ENCODE measurements at places on chromosomes 5 and 9.

DNA sequence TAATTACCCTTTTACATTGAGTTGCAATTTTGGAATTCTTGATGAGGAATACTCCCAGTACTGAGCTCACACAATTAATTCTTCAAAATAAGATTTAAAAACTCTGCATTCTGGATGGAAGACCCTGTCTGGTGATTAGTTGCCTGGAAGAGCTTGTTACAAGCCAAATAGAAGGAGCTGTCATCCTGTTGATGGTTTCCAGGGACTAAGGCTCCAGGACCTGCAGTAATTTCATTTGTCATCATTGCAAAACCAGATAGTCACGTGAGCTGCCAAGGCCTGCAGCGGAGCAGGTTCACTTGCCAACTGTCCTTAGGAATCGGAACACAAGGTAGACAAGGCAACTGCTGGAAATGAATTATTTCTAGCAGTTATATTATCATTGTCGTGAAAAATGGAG lies 597.7 kb downstream of the CCDC171 start:
- no peak for DNase-seq

DNA sequence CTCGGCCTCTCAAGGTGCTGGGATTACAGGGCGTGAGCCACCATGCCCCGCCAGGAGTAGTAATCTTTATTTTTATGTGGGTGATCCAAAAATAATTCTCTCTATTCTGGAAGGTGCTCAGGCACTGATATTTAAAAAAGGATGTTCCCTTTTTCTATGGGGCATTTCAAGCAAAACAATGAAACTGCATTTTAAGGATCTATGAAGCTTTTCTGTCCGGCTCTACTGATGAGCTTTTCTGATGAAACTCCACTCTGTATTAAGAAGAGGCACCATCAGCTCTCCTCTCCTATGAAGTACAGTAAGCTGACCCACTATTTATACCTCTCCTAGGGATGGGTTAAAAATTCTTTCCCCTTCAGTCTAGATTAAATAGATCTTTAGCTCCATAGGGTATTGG lies 7.4 kb downstream of the ADAM19 start:
- DNase-seq: no peak

DNA sequence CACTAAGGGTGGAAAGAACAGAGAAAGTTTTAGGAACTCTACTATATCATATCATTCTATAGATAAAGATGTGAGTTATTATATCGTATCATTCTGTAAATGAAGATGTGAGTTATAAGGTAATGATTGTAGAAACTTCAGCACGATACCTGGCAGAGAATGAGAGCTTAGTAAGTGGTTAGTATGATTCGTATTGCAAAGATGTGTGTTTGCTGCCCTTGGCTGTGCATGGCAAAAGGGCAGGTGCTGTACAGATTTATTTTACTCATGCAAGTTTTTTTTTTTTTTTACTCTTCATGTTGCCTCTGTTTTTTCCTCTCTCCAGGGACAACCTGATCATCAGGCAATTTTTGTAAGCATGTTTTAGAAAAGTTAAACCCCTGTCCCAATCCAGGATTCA lies 83.3 kb downstream of the EGFLAM start:
- no peak for DNase-seq

- DNase-seq: no peak
Measured at GRCh38 chr5:147853372-147853987, 22.0 kb upstream of the SPINK1 start.

DNA sequence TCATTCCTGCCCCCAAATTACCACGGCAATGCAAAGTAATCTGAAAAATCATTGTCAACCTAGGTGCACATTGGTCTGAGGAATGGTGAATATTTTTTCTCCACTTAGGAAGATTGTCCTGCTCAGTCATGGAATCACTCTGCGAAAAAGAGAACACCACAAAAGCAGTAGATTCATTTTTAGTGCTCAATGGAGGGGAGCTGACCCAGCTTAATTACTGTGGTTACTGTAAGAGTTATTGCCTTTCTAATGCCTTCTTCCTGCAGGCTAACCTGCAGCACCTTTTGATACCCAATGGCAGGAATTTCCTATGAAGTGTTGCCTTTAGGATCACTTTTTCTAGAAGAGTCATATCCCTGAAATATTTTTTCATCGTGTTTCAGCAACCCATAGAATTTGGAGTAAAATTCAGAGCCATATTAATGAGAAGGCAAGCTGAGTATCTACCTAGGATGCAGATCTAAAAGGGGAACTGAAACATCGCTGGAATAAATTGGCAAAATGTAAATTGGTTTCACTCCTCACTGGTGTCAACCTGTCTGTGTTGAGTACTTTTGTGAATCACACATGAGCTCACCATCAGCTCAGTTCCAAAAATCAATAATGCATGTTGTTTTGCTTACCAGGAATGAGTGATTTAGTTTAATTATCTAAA lies 464.5 kb downstream of the CSNK1G3 start:
- DNase-seq: no peak

DNA sequence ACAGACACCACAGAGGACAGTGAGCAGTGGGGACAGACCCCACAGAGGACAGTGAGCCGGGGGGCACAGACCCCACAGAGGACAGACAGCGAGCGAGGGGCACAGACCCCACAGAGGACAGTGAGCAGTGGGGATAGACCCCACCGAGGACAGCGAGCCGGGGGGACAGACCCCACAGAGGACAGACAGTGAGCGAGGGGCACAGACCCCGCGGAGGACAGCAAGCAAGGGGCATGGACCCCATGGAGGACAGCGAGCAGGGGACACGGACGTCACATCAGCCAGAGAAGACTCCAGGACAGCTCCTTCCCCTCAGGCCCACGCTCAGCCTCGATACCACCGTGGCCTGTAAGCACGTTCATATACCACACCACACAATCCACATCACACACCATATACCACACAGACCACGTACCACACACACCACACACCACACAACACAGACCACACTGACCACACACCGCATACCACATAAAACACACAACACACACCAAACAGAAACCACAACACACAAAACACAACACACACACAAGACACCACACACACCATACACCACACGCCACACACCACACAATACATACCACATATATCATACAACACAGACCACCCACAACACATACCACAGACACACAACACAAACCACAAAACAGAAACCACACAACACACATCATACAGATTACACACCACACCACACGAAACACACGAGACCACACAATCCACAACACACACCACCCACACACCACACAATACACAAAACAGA lies 5.2 kb upstream of the ZDHHC11 start:
- no peak for DNase-seq

DNA sequence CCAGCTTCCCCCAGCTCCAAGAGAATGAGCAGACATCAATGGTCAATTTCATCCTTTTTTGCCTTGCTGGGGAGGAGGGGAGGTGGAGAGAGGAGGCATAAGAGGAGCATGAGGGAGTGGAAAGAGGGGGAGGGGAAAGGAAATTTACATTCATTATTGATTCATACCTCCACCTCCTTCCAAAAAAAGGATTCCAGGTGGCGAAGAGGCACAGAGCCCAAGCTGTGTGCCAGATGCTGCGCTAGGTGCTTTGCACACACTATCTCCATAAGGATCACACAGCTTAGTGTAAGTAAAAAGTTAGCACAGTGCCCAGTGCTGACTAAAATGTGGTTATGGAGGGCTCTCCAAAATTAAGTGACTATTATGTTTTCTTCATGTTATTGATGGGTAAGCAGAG lies 11.0 kb downstream of the ASTN2 start:
- DNase-seq: no peak

GRCh38 chr5:81994679-81995078 lies 22.9 kb downstream of the ATG10 start:
- DNase-seq: no peak

GRCh38 chr9:134600371-134600770 lies 41.2 kb upstream of the COL5A1 start:
- no peak for DNase-seq

Data from hematopoietic multipotent progenitor cell treated with erythropoietin and hydrocortisone succinate and interleukin-3 and kit ligand, for 15 days (in vitro differentiated cells).